ENCODE measurements at places on chromosomes 5 and 9.

DNA sequence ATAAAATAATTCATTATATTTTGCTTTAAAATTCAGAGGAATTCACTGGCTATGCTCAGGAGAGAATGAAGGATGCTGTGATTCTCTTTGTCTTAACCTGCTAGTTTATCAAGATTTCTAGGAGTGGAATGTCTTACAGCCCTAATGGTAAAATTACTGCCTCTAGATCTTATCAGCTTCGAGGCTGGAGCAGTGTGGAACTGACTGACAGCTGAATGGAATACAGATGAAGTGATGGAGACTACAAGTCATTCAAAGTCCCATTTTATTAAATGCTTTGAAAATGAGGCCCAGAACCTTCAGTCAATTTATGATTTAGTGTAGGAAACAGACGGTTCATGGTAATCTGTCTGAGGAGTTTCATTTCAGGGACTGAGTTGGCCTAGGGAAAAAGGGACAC is 202.1 kb downstream of the RFX3 start:
- DNase-seq: no peak

GRCh38 chr5:128253880-128254279 is 170.3 kb downstream of the SLC12A2 start:
- no peak for DNase-seq

- no peak for DNase-seq
Observed at GRCh38 chr9:113708821-113709713, 167.0 kb upstream of the ZNF618 start.

DNA sequence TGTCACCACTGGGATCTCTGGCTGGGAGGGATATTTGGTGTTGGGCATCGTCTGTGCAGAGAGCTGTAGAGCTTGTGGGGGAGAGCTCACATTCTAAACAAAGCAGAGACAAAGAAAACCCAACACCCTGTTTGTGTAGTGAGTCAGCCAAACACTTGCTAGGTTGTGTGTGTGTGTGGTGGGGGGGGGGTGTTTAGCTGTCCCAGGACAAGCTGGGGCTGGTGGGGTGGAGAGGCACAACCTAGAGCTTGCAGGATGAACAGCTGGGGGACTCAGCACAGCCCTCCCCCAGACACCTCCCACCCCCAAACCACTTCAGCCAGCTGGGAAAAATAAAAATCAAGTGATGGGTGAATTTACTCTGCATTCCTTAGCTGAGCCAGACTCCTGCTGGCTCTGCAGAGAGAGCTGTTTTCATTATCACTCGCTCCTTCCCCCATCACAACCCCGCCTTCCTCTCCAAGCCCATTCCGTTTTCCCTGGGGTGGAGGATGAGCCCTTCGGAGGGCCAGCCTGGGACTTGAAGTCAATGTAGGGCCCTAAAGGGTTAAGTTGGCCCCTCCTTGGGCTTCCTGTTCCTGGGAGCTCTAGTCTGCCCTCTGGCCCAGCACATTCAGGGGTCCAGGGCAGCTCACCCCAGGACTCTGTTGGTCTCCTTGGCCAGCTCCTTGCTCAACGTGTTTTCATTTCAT is 2.6 kb downstream of the OLFML2A start:
- DNase-seq: no peak

DNA sequence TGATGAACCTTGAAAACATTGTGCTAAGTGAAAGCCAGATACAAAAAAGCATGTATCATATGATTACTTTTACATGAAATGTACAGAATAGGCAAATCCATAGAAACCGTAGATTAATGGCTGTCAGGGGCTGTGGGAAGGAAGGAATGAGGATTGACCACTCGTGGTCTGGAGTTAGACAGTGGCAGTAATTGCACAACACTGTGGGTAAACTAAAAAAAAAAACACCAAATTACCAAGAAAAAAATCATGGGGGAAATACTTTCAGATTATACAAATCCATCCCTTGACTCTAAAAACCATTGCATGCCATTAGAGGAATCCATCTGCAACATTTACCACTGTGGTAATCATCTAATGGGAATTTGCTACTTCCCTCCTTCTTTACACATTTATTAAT is 140.0 kb downstream of the SIL1 start:
- no peak for DNase-seq

DNA sequence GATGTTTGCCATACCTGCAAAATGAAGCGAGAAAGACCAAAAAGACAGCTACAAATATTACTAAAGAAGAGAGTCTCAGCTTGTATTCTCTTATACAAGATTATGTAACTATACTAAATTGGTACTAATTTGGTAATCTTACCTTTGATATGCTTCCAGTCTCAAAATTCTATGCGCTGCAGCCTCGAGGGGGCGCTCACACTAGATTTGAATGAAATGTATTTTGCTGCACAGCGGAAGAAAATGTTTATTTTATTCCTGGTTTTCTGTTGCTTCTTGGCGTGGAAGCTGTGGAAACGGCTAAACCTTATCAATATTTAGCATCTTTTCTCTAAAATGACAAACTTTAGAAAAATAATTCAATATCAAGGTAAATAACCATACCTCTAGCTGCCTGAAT is 267.0 kb upstream of the NUDT12 start:
- no peak for DNase-seq

DNA sequence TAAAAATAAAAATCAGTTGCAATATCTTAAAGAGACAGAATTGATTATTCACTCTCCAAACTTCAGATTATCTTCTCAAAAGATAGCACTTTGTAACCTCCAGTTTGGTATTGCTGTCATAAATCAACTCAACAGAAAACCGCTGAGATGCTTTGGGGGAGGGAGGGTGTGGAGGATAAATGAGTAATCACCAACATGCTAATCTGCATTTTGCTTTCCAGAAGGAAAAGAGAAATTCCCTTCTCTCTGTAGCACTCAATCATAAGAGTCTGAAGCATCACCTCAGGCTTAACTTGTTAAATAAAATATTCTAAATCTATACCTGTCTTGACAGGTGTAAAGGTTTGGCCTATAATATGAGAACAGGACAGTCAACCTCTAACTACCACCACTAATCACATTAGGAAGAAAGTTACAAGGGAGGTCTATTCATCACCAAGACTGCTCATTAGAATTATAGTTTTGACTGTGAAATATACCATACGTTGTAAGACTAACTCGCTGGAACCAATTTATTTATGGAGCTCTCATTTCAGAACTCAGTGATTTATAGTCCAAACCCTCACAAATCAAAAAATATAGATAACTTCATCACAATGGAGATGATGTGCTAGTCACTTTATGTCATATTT is 89.0 kb downstream of the PIK3R1 start:
- no peak for DNase-seq

DNA sequence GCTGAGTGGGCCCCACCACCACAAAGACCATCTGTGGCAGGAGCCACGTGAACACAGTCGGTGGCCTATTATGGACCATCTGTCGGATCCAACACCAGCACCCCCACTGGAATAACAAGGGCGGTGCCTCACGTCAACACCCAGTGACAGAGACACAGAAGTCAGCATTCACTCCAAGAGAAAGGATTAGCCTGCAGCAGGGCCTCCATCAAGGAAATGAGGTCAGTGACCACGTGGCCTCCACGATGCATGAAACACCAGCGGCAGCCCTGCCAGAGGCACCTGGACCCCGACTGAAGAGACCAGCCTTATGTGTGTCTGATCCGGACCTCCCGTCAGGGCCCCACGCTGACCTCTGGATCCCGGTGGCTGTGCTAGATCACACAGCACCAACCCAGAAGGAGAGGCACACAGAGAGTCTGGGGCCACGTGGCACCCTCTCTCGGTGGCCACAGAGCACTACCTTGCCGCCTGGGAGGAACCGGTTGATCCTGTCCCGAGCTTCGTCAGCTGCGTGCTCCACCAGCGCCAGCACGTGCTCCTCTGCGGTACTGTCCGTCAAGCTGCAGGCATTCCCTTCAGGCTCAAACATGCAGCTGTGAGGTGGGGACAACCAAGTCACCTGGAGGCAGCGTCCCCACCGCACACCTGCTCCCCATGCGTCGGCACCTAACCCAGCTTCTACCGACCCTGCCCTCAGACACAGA is 9.0 kb downstream of the BRD9 start:
- DNase-seq: no peak

- DNase-seq: peak; percentile 77
Observed at GRCh38 chr9:96418920-96419690, 935 bp upstream of the ZNF367 start.

GRCh38 chr9:34084562-34084961 is 35.9 kb upstream of the UBAP2 start:
- no peak for DNase-seq

DNA sequence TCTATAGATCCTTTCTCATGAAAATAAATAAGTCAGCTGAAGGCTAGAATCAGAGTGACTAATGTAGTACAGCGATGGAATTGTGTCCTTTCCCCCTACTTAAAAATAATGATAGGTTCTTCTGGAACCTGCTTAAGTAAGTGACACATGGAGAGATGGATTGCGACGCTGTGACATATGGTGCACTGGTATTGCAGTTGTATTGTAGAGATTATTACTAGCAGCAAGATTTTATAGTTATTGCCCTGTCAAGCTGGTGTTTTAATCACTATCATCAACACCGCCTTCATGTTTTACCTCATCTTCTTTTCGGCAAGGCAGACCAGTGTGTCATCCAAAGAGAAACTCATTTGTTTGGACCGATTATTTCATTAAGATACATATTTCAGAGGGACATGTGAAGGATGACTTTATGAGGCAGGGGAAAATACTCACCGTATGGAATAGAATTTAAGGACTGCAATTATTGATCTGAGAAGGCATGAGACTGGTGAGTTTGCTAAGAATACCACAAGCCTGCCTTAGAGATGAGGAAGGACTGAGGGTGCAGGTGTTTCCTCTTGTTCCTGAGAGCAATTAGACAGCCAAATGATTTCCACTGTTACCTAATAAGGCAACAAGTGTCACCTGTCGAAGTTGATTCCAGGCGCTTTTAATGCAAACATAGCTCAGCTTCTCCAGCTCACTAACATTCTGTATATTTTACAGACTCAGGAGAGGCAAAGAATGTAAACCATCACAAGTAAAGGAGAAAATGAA is 1855.5 kb downstream of the MAT2B start:
- peak; percentile 20 for DNase-seq

- no peak for DNase-seq
Observed at GRCh38 chr9:18990494-18990893, 42.5 kb downstream of the SAXO1 start.

GRCh38 chr5:148343603-148344487 is 8.5 kb downstream of the SPINK9 start:
- DNase-seq: no peak

GRCh38 chr5:129509363-129509975 is 49.4 kb downstream of the ADAMTS19 start:
- no peak for DNase-seq

- no peak for DNase-seq
Observed at GRCh38 chr5:146103594-146103993, 1.8 kb downstream of the PLAC8L1 start.

DNA sequence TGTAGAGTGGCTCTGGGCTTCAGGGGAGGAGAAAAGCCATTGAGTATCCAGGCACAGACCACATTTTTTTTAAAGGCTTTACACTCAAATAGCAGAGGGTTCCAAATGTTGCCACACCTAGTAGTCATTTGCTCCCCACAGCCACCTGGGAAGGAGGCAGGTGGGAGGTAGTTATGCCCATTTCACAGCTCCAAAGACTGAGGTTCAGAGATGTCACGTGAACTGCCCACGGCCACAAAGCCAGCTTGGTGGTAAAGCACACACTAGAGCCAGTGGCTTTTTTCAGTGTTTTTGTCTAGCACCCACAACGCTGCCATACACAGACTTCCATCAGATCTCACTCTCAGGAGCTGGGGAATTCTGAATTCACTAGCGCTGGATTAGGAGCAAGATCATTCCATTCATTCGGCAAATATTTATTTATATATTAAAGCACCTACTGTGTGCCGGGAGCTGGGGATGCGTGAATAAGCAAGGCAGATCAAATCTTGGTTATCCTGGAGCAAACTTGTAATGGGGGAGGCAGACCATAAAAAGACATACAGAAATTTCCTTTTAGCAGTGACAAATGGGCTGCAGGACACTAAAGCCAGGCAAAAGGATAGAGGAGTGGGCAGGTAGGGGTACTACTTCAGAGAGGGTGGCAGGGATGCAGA is 7.4 kb downstream of the WHRN start:
- DNase-seq: no peak

GRCh38 chr5:74372502-74373064 is 267.9 kb downstream of the ENC1 start:
- no peak for DNase-seq

GRCh38 chr5:128007939-128008338 is 75.6 kb upstream of the SLC12A2 start:
- no peak for DNase-seq

GRCh38 chr9:76441551-76442322 is 17.2 kb upstream of the GCNT1 start:
- no peak for DNase-seq

DNA sequence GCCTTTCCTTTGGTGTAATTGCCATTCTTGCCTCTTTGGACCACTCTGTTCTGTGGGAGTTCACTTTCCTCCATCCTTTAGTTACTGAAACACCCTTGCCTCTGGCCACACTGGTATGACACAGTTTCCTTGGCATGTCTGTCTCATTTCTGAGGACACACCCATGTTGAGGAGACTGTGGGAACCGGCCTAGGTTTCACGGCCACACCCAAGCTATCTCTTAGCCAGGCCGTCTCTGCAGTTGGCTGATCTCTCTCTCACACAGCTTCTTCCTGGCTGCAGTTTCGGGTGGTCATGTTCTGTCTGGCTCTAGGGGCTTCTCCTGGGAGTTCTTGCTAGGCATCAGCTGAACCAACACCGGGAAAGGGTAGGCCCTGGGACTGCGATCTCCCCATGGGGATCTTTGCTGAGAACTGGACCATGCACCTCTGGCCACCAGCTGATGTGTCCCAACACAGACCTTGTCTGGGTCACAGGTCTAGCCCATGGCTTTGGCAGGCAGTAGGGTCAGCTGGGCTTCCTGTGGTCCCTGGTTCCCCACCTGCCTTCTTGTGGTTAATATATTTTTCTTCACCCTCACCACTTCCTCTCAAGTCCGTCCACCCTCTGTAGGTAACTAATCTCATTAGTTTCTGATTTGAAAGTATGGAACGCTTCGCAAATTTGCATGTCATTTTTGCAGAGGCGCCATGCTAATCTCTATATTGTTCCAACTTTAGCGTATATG is 24.9 kb downstream of the ARHGEF37 start:
- peak; percentile 16 for DNase-seq

GRCh38 chr9:136021171-136021871 is 60.1 kb upstream of the UBAC1 start:
- no peak for DNase-seq

GRCh38 chr9:14554886-14555285 is 138.3 kb downstream of the ZDHHC21 start:
- DNase-seq: no peak

All from NCI-H526 (cell line).